ENCODE measurements at places on chromosomes 7 and 10. TPM values are rescaled to one million over a fixed set of nuclear protein-coding genes. Genes with fewer than 3 reads are reported as not detected.

DNA sequence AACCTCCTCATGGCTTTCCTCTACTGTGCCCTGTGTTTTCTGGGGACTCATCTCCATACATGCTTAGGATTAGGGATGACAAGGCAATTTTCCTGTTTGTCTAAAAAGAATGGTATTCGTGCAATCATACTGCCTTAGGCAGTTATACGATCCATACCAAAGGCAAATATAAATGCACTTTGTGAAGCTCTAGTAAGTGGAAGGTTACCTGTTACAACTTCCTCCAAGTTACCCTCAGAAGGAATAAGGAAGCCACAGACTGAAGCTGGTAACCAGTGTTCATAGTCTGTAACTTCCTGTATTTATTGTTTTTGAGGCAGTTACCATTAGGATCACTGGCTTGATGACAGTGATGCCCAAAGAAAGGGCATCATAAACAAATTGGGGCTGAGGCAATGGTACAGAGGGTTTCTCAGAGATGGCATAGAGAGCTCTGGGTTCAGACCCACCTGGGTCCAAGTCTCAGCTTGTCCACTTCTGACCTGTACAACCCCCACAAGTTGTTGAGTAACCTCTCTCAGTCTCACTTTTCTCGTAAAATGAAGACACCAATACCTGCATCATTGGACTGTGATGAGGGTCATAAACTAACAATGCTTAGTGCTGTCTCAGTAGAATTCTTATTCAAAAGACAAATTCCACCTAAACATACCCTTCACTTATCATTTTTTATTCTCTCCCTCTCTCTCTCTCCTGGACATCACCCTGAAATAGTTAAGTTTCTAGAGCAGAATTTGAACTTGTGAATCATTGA is 138.2 kb downstream of the ELMO1 start:
- DNase-seq: no peak

DNA sequence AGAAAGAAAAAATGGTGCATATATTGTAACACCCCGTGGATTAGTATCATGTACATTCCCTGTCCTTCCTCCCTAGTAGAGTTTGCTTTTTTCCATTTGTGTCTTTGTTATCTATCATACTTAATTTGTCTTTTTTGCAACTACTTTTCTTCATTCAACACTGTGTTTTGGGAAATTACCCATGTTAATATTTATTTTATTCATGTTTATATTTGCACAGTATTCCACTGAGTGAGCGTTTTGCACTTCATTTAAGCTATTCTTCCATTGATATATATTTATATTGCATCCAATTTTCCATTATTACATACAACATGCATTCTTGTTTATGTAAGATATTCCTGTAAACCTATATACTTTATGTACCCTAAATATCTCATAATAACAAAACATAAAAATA is 57.6 kb upstream of the FAM171A1 start:
- DNase-seq: no peak

EGR2 gene
- total RNA-seq: 126 TPM

DNA sequence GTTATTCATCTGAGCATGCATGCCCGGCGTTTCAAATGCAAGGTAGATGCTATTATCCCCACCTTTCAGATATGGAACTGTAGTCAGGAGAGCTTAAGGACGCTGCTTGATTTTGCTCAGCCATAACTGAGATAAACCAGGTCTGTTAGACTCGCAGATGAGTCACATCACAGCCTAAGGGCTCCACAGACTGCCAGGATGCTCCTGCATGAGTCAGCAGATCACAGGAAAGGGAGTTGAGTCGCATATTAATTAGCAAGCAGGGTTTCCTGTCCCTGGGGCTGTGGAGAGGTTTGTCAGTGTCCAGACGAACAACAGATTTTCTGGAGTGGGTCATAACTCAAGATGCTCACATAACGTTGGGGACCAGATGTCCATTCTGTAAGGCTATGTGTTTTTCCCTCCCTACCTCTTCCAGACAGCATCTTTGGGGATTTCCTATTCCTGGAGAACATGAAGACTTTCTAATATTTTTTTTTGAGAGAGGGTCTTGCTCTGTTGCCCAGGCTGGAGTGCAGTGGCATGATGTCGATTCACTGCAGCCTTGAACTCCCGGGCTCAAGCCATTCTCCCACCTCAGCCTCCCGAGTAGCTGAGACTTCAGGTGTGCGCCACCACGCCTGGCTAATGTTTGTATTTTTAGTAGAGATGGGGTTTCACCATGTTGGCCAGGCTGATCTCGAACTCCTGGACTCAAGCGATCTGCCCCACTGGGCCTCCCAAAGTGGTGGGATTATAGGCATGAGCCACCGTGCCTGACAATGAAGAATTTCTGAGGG is 36.7 kb downstream of the PFKFB3 start:
- peak; percentile 65 for DNase-seq

Measured in activated T-helper 2 cell treated with anti-CD3 and anti-CD28 coated beads, Interferon-gamma antibody, Interleukin-2, Interleukin-4, amounts not matched to agents 10 μg/mL and 5 μg/mL and 100 μg/mL, durations not matched to agents 14 hours and 24 hours and 36 hours (primary cell).